Stimulated activated CD8-positive, alpha-beta memory T cell treated with anti-CD3 and anti-CD28 coated beads, Interleukin-4, amount 100 ng/mL, for 48 hours (primary cell): ENCODE measurements at places on chromosomes 2 and 18.

DNA sequence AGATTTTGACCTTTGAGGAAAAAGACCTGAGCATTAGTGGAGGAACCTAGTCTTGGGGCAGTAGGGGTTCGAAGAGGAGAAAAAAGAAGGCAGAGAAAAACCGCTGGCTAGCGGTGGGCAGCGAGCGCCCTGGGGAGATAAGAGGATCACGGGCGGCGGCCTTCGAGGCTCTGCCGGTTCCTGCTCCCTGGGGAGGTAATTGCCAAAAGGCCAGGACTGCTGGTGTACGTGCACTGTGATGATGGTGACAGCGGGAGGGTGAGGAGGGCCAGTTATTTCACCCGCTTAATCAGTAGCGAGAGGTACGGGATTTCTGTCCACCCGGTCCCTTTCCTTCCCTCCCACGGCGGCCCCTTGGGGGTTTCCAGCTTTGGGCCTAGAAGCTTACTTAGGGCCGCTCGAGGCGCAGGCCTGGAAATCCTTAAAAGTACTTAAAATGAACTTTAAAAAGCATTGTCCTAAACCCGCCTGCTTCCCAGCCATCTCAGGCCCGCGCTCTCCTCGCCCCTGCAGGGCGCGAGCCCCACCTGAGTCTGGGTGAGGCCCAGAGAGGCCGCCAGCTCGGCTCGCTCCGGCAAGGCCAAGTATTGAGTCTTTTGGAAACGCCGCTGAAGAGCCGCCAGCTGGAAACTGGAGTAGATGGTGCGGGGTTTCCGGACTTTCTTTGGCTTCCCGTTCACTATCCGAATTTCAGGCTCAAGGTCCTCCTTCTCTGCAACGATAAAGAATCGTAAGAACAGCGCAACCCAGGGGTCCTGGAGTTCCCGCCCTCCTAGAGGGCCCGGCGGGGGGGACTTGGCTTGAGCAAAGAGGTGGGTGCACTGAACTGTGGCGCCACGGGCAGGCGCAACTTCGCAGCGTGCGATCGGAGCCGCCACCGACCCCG is 1.5 kb downstream of the DLX2 start:
- DNase-seq = no peak

GRCh38 chr2:212732860-212733259 is 194.3 kb upstream of the ERBB4 start:
- no peak for DNase-seq

DNA sequence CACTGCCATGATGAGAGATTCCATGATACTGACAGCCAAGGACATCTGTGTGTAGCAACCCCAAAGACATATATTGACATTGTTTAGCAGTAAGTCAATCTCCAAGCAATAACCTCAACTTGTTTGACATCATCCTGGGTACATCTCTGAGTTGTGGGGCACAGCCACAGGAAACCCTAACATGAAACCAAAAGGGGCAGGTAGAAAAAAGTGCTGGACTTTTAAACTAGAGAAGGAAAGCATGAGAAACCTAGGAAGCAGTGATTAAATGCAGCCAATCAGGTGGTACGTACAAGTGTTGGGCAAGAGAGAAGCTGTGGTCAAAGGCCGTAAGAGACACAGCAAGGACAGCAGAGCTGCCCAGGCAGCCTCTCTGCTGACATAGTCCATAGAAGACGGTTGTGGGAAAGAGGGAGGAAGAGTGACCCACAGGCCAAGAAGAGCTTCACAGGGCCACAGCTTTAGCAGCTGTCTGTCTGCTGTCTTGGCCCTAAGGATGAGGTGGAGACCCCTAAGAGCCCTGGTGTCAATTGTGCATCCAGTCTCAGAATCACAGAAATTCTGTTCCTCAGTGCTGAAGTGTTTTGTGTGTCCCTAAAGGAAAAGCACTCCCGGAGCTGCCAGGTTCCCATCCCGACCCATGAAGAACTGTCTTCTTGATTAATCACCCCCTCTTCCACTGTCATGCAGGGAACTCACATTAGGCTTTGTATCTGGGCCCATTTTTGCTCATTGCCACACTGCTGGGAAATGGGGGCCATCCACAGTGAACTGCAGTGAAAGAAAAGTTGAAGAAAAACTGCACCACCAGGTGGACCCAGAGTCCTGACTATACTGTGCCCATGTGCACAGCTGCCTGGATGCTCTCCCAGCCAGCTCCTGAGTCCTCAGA is 25.4 kb upstream of the CHN1 start:
- DNase-seq = peak; percentile 31

DNA sequence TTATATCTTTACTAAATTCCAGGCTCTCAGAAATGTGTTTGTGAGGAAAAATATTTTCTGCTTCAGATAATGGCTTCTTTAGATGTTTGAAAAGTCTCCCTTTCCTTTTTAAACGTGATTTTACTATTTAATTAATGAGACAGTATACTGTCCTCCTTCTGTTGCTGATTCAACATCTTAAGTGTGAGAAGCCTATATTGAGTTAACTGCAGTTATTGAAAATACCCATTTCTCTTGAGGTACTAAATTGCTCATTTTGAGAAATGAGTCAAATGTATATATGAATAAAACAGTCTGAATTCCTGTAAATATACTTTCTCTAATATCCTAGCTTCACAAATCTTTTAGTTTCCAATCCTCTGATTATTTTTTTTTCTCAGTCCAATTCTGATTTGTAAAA is 470.2 kb downstream of the PTPRM start:
- no peak for DNase-seq

GRCh38 chr18:34283506-34283905 is 58.8 kb upstream of the NOL4 start:
- DNase-seq = no peak

GRCh38 chr2:56132138-56132537 is 51.7 kb upstream of the CCDC85A start:
- DNase-seq = no peak

GRCh38 chr2:215753808-215754207 is 259.5 kb downstream of the MREG start:
- no peak for DNase-seq

DNA sequence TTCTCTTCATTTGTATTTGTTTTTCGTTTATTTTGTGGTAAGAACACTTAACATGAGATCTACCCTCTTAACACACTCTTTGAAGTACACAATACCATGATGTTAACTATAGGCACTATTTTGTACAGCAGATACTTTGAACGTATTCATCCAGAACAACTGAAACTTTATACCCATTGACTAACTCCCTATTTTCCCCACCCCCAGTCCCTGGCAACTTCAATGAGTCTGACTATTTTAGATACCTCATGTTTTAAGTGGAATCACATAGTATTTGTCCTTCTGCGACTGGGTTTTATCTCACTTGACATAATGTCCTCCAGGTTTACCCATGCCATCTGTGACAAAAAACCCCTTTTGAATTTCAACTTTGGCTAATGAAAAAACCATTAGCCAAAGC is 356.3 kb upstream of the CDH20 start:
- no peak for DNase-seq

- DNase-seq = no peak
Observed at GRCh38 chr2:213185147-213185822, 33.9 kb upstream of the IKZF2 start.
